ENCODE measurements at places on chromosomes 11 and 22. TPM values are rescaled to one million over a fixed set of nuclear protein-coding genes. Genes with fewer than 3 reads are reported as not detected.

Gene KDM4E
- not detected for total RNA-seq

Gene SPINDOC
- total RNA-seq: 11.9 TPM

Gene CRYBB1
- total RNA-seq: 0.87 TPM

Gene PRR33
- total RNA-seq: 5.0 TPM

Gene PLAAT5
- 4.8 TPM for total RNA-seq

Gene CD81
- 531 TPM for total RNA-seq

Gene MAP6
- 5.2 TPM for total RNA-seq

Gene OR51B5
- total RNA-seq: not detected

Gene KRTAP5-1
- total RNA-seq: not detected

Gene PIWIL4
- 0.68 TPM for total RNA-seq

- DNase-seq: no peak
Measured at GRCh38 chr22:40628354-40629042, 8.0 kb downstream of the MRTFA start.

GRCh38 chr11:130462101-130462885 is 13.8 kb downstream of the ADAMTS15 start:
- DNase-seq: peak; percentile 62

- no peak for DNase-seq
Measured at GRCh38 chr22:27212617-27213177, 555.3 kb downstream of the MIAT start.

GRCh38 chr11:75664389-75664788 is 4.4 kb downstream of the MAP6 start:
- DNase-seq: no peak

DNA sequence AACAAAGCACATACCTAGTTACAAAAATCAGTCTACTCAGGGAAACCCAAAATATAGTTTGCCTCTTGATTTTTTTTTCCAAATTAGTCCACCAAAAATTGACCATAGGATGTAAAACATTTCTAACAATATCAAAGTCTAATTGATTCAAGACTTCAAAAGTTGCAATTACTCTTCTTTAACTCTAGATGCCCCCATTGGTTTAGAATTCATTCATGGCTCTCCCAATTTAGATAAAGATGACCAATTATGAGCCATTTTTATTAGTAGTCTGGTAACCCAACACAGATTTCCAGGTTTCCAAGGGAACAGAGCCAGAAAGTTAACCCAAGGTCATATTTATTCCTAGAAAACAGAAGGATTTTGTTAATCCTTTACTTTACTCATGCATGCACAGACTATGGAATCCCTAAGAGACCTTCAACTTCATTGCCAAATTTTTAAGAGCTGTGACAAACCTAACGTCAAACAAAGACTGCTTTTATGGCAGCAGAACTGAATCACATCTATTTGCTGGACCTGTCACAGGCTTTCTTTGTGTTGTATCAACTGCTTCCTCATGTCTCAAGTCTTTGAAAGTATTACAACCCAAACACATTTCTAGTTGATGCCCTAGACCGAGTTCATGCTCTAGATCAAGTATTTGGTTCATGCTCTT is 55.3 kb downstream of the C22orf42 start:
- no peak for DNase-seq

DNA sequence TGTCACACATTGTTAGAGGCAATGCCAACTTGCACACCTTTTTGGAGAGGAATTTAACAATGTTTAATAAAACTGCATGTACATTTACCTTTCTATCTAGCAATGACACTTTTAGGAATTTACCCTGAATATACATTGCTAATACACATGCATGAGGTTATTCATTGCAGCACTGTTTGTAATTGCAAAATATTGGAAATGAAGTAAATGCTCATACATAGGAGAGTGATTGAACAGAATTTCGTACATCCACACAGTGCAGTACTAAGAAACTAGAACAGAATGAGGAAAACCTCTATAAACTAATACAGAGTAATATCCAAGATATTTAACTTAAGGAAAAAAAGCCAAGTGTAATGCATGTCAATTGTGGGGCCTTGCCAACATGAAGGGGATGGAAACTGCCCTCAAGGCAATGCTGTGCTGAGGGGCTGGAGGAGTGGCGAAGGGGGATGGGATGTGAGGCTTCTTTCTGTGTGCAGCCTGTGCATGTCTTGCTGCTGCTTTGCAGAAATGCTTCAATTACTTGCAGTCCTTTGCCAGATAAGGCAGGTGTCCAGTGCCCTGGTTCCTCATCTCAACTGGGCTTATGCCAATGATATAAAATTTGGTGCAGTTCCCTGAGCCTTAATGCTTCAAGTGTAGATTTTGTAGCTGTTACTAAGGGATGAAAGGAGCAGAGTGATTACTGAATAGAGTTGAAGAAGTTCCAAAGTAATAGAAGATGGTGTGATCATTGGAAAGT is 96.1 kb downstream of the GRIA4 start:
- DNase-seq: no peak

- DNase-seq: no peak
Measured at GRCh38 chr11:64124147-64124546, 41.8 kb downstream of the MACROD1 start.

DNA sequence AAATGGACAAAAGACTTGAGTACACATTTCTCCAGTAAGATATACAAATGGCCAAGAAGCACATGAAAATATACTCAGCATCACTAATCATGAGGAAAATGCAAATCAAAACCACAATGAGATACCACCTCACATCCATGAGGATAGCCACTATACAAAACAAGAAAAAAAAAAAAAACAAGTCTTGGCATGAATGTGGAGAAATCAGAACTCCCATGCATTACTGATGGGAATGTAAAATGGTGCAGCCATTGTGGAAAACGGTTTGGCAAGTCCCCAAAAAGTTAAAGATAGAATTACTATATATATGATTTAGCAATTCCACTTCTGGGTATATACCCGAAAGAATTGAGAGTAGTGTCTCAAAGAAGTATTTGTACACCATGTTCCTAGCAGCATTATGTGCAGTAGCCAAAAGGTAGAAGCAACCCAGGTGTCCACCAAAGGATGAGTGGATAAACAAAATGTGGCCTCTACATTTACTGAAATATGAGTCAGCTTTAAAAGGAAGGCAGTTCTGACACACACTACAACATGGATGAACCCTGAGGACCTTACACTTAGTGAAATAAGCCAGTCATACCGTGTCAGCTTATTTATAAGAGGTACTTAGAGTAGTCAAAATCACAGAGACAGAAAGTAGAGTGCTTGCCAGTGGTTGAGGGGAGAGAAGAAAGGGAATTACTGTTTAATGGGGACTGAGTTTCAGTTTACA is 146.3 kb downstream of the WNT7B start:
- no peak for DNase-seq

GRCh38 chr11:47101406-47101805 is 75.3 kb downstream of the ARFGAP2 start:
- DNase-seq: no peak

GRCh38 chr22:35133702-35134380 is 67.9 kb downstream of the ISX start:
- DNase-seq: no peak

DNA sequence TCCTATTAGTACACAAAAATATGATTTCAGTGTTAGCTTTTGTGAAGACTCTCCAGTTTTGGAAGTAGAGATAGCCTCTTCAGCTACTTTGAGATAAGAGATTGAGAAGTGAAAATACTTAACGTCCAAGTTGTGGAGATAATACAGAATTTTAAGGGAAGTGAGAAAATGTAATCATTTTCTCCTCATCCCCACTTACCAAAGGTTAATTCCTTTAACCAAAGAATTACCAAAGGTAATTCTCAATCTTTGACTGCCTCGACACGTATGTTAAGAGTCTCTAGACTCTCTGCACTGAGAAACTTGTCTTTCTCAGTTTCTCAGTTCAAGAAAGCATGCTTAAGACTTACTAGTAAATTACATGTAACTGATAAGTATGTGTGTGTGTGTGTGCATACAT is 15.3 kb downstream of the C11orf54 start:
- no peak for DNase-seq

- DNase-seq: no peak
Measured at GRCh38 chr11:10823152-10823579, 14.4 kb upstream of the EIF4G2 start.

- DNase-seq: no peak
Measured at GRCh38 chr22:47534804-47535410, 772.5 kb downstream of the TBC1D22A start.

DNA sequence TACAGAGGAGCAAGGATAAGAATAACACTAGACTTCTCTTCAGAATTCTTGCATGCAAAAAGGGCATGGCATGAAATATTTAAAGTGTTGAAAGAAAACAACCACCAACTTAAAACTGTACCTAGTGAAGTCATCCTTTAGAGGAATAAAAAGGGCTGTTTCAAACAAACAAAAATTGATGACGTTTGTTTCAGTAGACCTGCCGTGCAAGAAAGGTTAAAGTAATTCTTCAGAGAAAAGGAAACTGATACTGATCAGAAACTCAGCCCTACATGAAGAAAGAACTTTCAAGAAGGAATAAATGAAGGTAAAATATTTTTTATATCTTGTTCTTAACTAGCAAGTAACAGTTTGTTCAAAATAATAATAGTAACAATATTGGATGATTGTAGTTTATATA is 27.5 kb downstream of the MRGPRX2 start:
- DNase-seq: no peak

DNA sequence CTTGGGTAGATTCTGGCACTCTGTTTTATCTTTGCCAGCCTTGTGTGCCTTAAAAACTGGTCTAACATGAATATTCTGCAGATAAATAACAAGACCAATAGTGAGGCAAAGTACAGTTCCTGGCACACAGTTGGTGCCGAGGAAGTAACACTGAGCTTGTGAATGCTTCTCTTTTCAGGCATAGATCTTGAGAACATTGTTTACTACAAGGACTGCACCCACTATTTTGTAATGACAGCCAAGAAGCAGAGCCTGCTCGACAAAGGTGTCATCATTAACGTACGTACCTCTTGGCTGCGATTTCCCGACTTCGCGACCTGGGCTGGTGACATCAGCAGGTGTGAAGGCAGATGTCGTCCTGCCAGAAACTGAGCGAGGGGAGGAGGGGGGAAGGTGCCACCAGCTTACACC is 105.7 kb downstream of the MICAL2 start:
- DNase-seq: no peak

- no peak for DNase-seq
Measured at GRCh38 chr11:76801225-76801624, 18.1 kb downstream of the TSKU start.

GRCh38 chr11:75352588-75353206 is 1.2 kb upstream of the ARRB1 start:
- no peak for DNase-seq

DNA sequence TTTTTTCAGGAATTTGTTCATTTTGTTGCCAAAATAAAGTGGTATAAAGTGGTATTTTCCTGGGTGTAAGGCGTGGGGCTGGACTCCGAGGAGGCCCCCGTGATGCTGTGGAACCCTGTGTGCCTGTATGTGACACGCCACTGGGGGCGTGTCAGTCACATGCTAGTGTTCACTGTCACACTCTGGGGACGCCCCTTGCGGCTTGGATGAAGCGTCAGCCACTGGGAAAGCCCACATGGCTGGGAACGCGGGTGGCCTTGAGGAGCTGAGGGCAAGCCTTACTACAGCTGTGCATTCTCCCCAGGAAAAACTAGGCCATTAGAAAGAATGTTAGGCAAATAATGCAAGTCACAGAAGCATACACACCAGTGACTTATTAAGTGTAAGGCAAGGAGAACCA is 77.0 kb upstream of the SLC25A18 start:
- DNase-seq: no peak

GRCh38 chr22:46069521-46070214 is 80.7 kb upstream of the PPARA start:
- DNase-seq: peak; percentile 91

GRCh38 chr11:105070306-105070705 is 25.2 kb upstream of the CARD16 start:
- DNase-seq: no peak

- no peak for DNase-seq
Measured at GRCh38 chr11:18056561-18057181, 10.6 kb upstream of the TPH1 start.

DNA sequence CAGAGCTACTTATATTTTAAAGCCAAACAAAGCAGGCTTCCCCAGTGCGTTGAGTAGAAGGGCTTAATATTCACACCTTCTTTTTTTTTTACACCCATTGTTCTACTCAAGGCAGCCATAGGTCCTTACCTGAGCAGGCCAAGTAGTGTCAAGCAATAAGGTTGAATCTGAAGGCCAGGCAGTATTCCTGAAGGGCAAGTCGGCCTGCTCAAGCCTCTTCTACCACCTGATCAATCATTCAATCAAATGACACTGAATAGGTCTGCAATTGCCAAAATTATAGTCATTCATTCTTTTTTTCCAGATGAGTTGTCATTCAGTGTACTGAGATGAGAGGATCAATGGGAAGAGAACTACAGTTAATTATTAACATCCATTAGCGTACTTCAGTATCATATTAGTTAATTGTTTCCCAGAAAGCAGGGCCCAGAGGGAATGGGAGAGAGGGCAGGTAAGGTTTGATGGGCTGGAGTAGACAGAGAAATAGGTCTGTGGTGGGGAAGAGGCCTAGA is 11.9 kb upstream of the PPP2R1B start:
- DNase-seq: no peak

- DNase-seq: no peak
Measured at GRCh38 chr11:133122256-133122655, 410.0 kb downstream of the OPCML start.

- DNase-seq: no peak
Measured at GRCh38 chr11:68896171-68896959, 7.3 kb downstream of the MRPL21 start.

DNA sequence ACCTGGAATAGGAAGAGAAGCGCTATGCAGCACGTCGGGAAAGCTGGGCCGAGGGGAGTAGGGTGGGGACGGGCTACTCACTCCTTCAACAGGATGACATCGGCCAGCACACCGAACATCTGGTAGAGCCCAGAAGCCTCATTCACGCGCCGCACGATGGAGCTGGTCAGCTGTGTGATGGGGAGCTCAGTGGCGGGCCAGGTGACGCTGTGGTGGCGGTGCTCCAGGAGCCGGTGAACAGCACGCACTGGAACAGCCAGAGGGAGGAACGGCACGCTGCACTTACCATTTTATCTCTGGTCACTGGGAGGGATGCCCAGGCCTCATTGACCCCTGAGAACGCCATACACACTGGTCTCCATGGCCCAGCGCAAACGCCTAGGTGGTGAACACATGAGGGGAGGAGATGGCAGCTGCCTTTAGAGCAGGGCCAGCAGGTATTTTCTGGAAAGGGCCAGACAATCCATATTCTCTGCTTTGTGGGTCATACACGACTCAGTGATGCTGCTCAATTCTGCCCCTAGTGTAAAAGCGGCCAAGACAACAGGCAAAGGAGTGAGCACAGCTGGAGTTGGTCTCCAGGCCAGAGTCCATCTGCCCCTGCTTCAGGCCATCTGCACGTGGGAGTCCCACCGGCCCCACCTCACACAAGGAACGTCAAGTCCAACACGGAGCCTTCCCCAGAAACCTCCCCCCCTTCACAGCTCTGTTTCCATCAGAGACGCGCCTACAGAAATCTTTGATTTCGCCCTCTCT is 8.8 kb downstream of the FOXRED2 start:
- DNase-seq: peak; percentile 34

GRCh38 chr22:50304528-50305392 is 2.7 kb downstream of the PLXNB2 start:
- DNase-seq: no peak

DNA sequence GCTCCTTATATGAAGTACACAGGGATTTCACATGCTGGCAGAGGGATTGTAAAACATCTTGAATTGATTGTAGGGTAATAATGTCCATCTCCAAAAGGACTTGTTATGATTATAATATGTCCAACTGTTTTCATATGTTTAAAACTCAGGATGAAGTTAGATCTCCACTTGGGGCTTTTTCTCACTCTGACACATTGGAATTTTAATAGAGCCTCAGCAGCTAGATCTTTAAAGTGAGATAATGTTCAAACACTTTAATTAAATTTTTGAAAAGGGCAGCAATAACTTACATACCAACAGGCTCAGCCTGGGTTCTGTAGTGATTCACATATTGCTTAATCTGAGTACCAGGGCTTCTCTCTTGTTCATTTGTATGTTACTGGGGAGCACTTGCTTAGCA is 152.1 kb downstream of the NELL1 start:
- no peak for DNase-seq

All from Right ventricle myocardium inferior (tissue), 1 donor.